Left lobe of liver (tissue), 2 donors: ENCODE measurements at places on chromosomes 1 and 21.
A peak's percentile ranks its signal among the peaks of the same experiment; 100 is the strongest.

- no peak for DNase-seq
Observed at GRCh38 chr1:76240316-76240715, 165.8 kb downstream of the ST6GALNAC3 start.

DNA sequence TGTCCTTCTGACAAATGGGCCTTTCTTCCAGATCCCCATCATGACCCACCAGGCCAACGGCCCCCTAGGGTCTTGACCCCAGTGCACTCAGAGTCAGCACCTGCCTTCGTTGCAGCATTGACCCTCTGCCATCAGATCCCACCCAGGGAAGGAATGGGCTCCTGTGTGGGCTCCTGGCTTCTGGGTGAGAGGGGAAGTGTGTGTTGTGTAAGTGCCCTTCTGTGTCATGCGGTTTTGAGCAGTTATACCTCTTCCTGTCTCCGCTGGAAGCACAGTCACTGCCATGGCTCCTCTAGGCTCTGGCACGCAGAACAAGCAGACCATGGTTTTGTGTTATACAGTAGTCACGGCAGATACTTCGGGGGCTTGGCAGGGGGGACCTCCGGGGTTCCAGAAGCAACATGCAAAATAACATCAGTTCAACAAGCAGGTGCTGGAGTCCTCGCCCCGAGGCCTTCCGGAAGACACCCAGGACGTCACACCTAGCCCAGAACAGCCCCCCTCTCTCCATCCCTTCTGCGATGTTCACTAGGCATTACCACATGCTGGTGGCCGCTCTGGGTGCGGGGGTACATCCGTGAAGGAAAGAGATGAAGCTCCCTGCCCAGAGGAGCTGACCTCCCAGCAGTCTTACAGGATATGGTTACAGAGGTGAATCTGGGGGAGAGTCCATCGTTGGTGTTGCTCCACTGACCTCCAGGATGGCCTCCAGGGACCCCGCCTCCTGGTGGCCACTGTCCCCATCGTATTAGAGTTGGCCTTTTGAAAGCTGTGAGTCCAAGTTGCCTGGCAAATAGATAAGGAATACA lies 17.4 kb upstream of the KCNAB2 start:
- no peak for DNase-seq

GRCh38 chr1:17551755-17552234 lies 12.3 kb downstream of the ARHGEF10L start:
- no peak for DNase-seq

GRCh38 chr1:189803364-189803763 lies 674.3 kb downstream of the BRINP3 start:
- DNase-seq: no peak

DNA sequence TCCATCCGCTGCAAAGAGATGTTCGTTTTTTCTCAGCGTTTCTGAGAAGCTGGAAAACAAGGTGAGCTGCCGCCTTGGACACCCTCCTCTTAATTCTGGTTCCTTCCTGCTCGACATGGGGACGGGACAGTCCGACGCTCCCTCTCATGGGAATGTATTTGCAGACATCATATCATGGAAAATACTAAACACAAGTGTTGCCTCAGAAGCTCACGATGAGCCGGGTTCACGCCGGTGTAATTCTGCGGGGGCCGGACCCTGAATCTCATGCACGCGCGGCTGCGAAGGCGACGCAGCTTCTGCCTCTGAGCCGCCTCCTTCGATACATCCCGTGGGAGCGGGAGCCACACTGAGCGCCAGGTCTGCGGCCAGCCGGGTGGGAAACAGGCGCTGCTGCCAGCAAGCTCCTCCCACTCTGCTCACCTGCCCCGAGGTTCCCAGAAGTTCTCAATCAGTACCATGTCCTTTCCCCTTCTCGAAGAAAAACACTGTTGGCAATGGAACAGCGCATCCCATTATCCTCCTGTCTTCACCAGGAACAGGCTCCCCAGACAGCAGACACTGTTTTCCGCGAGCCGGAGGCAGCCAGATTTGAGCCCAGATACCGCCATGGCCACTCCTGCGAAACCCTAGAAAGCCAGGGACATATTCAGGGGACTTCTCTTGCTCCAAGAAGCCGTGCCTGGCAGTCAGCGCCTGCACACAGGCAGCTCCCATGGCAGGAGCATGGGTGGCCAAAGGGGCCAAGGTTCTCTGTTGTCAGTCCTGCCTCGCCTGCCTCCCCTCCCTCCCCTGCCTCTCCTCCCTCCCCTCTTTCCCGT lies 98.0 kb downstream of the WDR4 start:
- DNase-seq: no peak

GRCh38 chr1:33374336-33375105 lies 53.6 kb upstream of the A3GALT2 start:
- no peak for DNase-seq

GRCh38 chr1:222555992-222556615 lies 8.2 kb upstream of the HHIPL2 start:
- DNase-seq: peak; percentile 79

- DNase-seq: no peak
Observed at GRCh38 chr21:26136671-26137070, 33.9 kb downstream of the APP start.

GRCh38 chr1:236990052-236990445 lies 14.2 kb downstream of the MT1HL1 start:
- no peak for DNase-seq

DNA sequence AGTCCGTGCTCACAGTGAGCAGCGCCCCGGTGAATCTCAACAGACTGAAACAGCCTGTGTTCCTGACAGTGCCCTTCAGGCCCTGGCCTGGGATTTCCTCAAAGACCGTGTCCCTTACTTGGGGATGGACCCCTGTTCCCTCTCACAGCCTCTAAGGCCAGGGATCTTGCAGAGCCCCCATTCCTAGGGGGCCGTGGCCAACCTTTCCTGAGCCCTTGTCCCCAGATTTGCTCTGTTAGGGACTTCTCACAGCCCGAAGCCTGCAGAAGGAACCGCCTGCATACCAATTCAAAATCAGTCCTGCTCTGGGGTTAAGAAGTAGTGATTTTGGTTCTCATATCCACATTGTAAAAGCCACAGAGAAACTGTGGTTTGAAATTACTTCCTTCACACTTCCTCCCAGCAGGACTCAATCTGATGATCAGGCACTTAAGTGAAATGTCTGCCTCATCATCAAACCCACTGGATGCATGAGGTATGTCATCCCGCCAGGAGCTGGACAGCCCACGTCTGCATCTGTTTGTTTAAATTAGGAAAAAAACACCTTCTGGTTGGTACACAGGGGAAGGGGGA lies 14.9 kb downstream of the ABCA4 start:
- no peak for DNase-seq

GRCh38 chr21:15935530-15935929 lies 205.7 kb downstream of the USP25 start:
- no peak for DNase-seq

- DNase-seq: no peak
Observed at GRCh38 chr1:7103361-7103782, 318.1 kb downstream of the CAMTA1 start.

- no peak for DNase-seq
Observed at GRCh38 chr1:109185990-109186732, 27.6 kb upstream of the SARS1 start.

- no peak for DNase-seq
Observed at GRCh38 chr1:36790191-36790590, 244.1 kb downstream of the GRIK3 start.

- DNase-seq: no peak
Observed at GRCh38 chr1:50975436-50975835, 5.4 kb downstream of the CDKN2C start.

GRCh38 chr1:29444782-29445729 lies 208.7 kb downstream of the PTPRU start:
- DNase-seq: peak; percentile 12

- peak; percentile 37 for DNase-seq
Observed at GRCh38 chr1:153360190-153360589, 2.5 kb downstream of the S100A9 start.

DNA sequence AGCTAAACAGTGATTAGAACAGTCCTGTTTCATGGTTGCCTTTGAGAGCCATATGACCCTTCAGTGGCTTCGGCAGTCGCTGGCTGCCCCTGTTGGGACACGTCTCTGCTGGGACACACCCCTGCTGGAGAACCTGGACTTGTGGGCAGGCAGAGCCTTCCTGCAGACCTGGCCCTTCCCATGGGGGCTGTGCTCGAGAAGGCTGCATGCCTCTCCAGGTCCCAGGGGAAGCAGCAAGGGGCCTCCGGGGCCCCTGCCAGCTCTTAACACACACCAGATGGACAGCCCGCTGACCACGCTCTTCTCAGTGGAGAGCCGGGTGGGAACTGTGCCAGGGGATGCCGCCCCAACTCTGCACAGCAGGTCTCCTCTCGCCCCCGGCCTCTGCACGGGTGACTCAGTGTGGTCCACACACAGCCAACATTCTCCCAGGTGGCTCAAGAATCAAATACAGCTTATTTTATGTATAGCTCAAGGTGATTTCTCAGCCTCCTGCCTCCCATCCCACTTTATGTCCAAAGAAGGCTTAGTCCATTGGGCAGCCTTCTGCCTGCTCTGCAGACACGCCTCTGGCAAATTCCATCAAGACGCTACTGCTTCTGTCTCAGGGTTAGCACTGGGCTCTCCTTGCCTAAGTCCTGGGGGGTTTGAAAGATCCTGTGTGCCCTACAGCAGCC lies 450.8 kb downstream of the KIF26B start:
- DNase-seq: no peak

DNA sequence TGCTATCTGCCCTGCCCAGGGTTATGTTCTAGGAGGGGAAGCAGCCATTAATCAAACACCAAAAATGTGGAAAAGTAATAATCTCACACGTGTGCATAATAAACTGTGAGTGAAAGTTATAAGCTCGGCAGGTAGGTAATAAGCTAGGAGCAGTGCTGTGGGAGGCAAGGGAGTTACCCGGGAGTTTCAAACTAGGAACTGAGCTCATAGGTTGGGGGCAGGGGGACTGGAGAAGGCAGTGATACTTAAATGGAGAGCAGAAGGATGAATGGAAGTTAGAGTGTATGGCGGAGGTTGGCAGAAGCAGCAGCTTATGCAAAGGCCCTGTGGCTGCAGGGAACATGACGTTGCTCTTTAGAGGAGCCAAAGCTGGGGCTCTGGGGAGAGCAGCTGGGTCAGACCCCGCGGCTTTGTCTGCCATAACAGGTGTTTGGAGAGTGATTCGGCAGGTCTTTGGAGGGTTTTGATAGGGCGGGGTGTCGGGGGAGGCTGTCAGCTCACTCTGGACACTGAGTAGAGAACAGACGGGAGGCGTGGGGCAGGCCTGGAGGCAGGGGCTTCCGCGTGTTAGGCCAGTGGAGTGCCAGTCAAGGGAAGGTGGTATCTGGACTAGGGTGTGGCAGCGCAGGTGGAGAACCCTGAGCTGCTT lies 20.0 kb downstream of the PTPRF start:
- no peak for DNase-seq

DNA sequence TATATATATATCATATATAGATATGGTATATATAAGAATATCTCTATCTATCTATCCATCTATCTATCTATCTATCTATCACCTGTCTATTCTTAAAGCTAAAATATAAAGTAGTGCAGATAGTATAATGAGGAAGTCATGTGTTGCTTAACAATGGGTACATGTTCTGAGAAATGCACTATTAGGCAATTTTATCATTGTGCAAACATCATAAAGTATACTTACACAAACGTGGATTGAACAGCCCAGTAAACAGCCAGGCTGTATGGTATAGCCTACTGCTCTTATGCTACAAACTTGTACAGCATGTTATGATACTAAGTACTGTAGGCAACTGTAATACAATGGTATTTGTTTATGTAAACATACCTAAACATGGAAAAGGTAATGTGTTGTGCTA lies 621.0 kb upstream of the NCAM2 start:
- no peak for DNase-seq

DNA sequence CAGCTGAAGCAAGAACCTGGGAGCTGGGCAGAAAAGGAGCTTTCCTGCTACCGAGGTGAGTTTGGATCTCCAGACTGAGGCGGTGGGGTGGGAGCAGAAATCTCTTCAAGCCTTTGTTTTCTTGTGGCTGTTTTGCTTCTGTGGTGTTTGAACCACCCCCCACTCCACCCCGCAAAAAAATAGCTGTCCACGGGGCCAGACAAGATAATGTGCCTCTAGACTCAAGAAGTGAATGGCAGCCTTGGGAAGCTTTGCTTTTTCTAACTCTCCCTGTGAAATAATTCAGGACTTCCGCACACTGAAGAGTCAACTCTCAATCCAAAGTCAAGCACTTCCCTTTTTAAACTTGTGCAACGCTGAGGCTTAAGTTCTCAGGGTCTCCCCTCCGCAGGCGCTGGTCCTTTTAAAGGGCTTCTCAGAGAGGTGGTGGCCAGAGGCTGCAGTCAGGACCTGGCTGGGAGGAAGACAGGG lies 159.6 kb upstream of the COA6 start:
- DNase-seq: no peak

- no peak for DNase-seq
Observed at GRCh38 chr1:156550346-156550745, 22.0 kb downstream of the IQGAP3 start.

DNA sequence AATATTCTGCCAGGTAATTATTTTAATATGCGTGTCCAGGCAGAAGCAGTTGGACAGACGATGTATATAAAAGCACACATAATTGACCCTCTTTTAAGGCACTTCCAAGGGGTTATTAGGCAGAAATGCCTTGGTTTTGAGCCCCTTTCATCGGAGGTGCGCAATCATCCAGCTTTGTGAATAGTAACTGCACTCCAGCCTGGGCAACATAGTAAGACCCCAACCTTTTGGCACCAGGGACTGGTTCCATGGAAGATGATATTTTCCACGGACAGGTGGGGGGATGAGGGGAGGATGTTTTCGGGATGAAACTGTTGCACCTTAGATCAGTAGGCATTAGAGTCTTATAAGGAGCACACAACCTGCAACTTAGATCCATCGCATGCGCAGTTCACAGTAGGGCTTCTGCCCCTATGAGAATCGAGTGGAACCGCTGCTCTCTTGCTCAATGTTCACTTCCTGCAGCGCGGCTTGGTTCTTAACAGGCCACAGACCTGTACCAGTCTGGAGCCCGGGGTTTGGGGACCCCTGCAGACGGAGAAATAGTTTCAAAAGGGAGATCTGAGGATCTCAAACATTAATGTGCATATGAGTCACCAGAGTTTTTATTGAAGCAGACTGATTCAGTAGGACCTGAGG lies 1.8 kb upstream of the MCOLN2 start:
- DNase-seq: no peak

DNA sequence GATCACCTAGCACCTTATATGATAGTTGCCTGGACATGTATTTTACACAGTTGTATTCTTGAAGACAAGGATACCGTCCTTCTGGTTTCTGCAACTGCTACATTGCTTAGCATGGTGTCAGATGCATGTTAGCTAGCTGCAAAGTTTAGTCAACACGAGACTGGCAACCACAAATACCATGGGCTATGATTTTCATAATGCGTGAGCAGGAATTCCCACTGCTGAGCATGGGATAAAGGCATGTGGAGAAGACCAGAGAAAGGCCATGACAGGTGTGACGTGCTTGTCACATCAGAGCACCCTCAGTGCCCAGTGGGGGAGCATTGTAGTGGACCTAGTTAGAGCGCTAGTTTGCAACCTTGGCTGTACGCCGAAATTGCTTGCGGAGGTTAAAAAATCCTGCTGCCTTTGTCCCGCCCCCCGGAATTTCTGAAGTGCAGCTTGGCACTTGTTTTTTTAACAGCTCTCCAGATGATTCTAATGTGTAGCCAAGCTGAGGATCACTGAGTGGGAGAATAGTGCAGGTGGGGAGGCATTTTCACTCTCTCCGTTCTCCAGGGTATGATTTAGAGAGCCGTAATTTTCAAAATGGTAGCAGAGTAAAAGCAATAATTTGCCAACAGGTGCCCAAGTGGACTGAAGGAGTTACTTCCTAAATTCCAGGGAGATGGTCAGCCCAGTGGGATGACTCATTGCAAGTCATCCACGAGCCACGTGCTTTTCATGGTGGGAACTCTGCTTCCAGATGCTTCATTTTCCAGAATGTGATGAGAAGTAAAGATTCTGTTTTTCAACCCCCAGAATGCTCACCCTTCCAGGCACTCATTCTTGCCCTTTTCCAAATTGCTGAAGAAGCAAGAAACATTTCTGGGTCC lies 81.0 kb downstream of the CNIH3 start:
- DNase-seq: no peak
